ENCODE measurements at places on chromosomes 1 and 21.

GRCh38 chr21:45454926-45455673, 50.1 kb downstream of the COL18A1 start:
- DNase-seq, result no peak

- DNase-seq, result no peak
Measured at GRCh38 chr1:232291261-232291660, 338.7 kb downstream of the SIPA1L2 start.

- DNase-seq, result peak; percentile 67
Measured at GRCh38 chr1:203327684-203328457, 22.6 kb downstream of the BTG2 start.

GRCh38 chr1:201090541-201090940, 21.7 kb downstream of the CACNA1S start:
- DNase-seq, result no peak

DNA sequence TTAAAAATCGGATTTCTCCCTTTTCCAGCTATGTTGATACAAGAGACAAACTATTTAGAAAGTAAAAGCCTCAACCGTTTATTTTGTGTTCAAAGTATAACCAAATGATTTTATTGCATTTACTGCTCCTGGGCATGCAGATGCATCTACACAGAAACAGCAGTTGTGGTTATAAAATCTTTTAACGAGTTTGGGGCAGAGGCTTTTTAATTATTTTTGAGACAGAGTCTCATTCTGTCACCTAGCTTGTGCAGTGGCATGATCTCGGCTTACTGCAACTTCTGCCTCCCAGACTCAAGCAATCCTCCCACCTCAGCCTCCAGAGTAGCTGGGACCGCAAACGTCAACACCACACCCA, 33.6 kb downstream of the ZNF496 start:
- no peak for DNase-seq

DNA sequence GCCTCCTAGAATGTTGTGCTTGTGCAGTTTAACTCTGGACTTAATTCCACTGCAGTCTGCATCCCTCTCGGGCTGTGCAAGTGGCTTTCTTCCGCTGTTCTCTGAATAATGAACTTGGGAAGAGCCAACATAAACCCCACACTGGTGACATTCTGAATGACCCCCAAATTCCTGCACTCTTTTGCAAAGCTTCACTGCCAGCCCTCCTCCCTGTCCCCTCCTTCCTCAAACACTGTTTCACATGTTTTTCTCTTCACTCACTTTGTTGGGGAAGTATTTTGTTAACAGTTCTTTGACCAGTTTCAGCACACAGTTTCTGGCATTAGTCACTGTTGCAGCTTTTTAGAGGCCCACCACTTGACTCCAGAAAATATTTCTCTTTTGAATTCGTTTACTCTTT, 39.7 kb downstream of the GNG12 start:
- DNase-seq, result no peak

DNA sequence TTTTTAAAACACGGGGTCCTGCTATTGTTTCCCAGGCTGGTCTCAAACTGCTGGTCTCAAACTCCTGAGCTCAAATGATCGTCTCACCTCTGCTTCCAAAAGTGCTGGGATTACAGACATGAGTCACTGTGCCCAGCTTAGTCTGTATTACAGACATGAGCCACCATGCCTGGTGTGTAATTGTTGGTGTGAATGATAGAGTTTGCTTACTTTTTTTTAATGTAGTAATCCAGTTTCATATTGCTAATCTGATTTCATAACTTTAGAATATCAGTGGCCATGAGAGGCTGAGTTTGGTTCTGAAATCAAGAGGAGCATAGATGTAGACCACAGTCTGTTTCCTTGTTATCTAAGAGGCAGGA, 3.4 kb downstream of the EPB41 start:
- DNase-seq, result no peak

DNA sequence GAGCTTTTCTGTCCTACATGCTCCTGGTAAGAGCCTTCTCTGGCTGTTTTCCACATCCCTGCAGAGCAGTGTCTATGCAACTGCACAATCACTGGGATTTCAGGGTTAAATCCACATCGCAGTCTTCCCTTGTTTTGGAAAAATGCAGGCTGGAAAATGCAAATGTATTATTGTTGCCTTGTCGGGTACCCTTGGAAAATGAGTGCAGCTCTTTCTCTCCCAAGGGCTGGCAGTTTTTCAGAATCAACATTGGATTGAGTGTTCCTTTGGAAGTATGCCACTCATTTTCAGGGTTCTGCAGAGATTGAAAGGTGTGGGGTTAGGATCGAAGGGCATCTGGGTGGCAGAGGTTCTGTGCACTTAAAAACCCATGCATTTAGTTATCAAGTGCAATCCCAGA, 3.2 kb downstream of the NOS1AP start:
- DNase-seq, result no peak

DNA sequence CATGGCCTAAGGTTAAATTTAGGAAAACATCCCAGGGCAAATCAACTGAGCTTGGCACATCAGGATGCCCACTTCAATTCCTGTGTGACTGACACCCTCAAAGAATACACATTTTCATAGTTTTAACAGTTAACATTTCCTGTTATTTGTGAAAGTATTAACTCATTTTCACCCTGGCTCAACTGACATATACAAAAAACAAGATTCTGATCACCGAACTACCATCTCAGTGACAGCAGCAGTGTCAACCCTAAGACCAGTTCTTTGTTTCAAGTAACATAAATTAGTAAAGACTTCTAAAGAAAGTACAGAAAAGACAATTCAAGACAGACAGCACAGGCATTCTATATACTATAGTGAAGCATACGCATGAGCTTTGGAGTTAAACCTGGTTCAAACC, 69.0 kb upstream of the SDC3 start:
- no peak for DNase-seq

DNA sequence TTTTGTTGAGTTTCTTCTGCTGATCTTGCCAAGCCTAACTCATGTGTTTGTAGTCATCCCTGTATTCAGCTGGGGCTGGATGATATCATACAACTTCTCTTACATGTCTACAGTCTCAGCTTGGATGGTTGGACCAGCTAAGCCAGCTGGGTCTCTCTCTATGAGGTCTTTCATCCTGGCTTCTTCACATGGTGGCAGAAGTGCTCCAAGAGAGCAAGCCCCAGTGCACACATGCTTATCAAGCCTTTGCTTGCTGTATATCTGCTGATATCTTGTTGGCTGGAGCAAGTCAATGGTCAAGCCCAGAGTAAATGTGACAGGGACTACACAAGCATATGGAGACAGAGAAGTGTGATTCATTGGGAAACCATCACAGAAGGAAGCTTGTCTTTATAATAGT, 29.2 kb upstream of the SLC44A5 start:
- DNase-seq, result no peak

GRCh38 chr1:87120779-87121178, 206.3 kb downstream of the HS2ST1 start:
- no peak for DNase-seq

DNA sequence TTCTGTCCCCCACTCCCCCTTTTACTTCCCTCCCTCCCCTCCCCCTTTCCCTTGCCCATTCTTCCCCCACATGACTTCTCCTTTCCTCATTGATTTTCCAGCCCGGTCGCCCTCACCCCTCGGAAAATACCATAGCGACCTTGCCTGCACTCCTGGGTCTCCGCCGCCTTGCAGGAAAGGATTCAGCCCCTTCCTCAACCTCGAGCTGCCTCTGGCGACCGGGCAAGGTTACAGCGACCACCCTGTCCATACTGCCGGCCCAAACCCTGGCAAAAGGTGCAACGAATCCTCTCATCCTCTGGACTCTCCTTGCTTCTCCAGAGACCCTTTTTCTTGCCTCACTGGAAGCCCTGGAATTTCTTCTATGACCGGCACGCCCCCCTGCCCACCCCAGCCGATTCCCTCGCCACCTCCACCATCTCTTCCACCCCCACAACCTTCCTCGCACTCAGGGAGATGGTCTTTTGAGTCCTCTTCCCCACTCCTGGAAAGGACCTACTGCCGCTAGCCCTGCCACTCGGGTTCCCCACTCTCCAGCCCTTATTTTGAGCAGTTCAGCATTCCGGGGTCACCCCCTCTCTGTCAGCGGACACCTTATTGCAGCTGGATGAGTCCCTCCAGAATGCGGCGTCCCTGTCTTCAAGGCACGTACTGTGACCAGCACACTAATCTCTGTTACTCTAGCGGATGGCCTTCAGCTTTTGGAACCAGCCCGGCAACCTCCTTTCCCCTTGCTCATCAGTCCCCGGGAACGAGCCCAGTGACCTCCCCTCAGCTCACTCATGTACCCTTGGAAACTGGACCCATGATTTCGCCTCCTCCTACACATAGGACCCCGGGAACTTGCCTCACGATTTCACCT, 846 bp downstream of the NSUN4 start:
- no peak for DNase-seq

DNA sequence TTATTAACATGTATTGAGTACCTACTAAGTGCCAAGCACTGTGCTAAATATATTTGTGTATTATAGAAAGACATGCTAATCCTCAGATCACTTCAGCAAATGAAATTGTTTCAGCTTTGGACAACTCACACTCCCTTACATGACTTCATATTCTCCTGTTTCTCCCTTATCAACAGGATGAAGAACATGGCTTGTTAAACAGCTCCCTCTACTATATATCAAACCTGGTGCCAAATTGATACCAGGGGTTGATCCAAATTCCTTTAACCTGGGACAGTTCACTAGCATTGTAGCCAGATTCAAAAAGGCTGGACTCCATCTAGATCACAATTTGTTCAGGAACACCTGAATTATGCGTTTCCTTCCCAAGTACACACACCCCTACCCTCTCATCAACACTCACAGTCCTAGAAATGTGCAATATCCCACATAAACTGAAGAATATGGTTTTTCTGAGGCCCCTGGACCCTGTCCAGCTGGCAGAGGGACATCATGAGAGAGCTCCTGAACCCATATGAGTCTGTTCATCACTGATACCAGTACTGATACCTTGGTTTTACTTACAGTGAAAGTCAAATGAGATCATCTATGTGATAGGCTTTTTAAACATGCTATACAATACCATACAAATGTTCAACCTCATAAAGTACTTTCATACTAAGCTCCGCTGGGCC, 47.0 kb upstream of the PALMD start:
- no peak for DNase-seq

DNA sequence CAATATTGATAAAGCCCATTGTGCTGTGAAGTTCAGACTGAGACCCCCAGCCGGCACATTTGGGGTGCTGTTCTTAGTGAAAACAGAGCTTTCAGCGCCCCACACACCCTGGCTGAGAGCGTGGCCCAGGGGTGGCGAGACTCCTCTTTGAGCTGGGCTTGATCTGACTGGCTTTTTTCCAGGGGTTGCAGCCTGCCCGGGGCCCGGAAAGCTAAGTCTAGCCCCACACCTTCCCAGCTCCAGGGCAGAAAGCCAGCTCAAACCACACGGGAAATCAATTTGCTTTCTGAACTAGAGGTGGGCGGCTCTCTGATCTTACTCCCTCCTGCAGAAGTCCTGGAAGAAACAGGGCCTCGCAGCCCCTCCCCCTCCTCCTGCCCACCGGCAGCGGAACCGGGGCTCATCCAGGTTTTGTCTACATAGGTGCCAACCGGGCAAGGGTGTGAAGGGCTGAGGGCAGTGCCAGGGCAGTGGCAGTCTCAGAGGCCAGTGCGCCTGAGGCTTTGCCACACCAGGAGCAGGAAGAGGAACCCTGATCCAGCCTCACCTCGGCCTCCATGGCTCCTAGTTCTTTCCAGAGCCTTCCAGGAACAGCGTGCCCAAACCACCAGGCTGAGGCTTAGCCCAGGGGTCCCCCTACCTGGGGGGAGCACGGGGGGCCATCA, 155.3 kb downstream of the NPHP4 start:
- no peak for DNase-seq

DNA sequence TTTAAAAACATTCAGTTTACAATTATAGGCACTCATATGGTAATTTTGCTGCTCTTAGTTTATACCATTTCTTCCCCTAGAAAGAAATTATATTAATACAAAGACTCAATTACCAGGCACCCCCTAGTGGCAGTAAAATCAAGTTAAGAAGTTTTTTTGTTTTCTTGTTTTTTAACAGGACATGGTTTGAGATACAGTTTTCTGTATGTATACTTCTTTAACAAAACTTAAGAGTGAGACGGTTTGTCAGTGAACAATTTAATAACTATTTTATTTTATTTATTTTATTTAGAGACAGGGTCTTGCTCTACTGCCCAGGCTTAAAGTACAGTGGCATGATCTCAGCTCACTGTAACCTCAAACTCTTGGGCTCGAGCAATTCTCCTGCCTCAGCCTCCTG, 224.6 kb downstream of the FAF1 start:
- peak; percentile 15 for DNase-seq

DNA sequence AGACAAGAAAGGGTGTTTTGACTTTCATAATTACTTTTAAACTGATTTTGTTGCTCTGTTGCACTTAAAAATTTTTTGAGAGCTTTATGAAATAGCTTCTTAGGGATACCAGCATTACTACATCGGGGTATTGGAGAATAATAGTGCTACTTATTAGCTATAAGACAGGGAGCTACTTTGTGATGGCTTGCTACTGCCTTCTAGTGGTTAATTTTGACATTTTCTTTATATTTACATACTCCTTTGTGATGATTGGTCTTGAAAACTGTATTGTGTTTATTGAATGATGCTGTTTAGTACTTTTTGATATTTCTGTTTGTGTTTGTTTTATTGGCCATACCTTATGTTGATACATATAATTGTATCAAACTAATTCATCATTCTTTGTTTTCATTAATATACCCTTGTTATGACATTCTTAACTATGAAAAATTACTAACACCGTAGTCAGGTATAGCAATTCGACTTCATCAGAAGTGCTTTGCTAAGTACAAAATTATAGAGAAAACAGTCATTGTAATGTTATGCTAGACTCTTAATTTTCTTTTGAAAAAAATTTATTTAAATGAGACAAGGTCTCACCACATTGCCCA, 85.5 kb downstream of the CLIC4 start:
- DNase-seq, result peak; percentile 66

- DNase-seq, result no peak
Measured at GRCh38 chr21:28856588-28857250, 136.0 kb downstream of the LTN1 start.

DNA sequence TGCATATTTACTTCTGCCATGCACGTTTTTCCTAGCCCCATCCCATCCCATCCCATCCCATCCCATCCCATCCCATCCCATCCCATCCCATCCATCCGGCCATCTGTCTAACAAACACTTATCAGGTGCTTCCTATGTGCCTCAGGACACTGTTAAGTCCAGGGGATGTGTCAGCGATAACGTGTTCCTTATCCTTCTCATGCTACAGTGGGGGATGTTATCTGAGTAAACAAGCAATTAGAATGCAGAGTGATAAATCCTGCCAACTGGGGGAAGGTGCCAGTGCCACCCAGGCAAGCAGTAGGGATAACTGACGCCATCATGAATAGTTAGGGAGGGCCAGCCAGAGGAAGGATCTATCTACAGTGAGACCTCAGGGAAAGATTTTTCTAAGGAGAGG, 304.2 kb downstream of the CAMTA1 start:
- DNase-seq, result no peak
